ENCODE measurements at places on chromosomes 12 and 14. TPM values are rescaled to one million over a fixed set of nuclear protein-coding genes. Genes with fewer than 3 reads are reported as not detected.

CFL2 gene
- 114 TPM for total RNA-seq

ACTN1 gene
- total RNA-seq: 196 TPM

OTUB2 gene
- 4.2 TPM for total RNA-seq

APOF gene
- not detected for total RNA-seq

SLC17A8 gene
- not detected for total RNA-seq

TESPA1 gene
- total RNA-seq: not detected

SYNDIG1L gene
- total RNA-seq: not detected

IL26 gene
- not detected for total RNA-seq

CELA1 gene
- total RNA-seq: not detected

CCDC38 gene
- total RNA-seq: 0.09 TPM

VSX2 gene
- total RNA-seq: not detected

CHFR gene
- 22.4 TPM for total RNA-seq

LRRK2 gene
- 2.5 TPM for total RNA-seq

RNASE13 gene
- not detected for total RNA-seq

RFX4 gene
- total RNA-seq: not detected

METTL17 gene
- 70.0 TPM for total RNA-seq

KRT85 gene
- total RNA-seq: not detected

DHRS2 gene
- total RNA-seq: 8.3 TPM

NRDE2 gene
- total RNA-seq: 10.2 TPM

STYK1 gene
- total RNA-seq: 0.28 TPM

SALL2 gene
- total RNA-seq: 1.2 TPM

CAPS2 gene
- 1.4 TPM for total RNA-seq

CLMN gene
- 5.4 TPM for total RNA-seq

SLC35F4 gene
- total RNA-seq: not detected

DPPA3 gene
- not detected for total RNA-seq

NR1H4 gene
- not detected for total RNA-seq

RGS6 gene
- not detected for total RNA-seq

IRAK3 gene
- total RNA-seq: 0.05 TPM

ABCD2 gene
- total RNA-seq: not detected

AICDA gene
- total RNA-seq: 0.05 TPM

MEG3 gene
- 51.9 TPM for total RNA-seq

OR6C74 gene
- not detected for total RNA-seq

SPX gene
- total RNA-seq: 1.5 TPM

RND1 gene
- 19.3 TPM for total RNA-seq

RPL10L gene
- total RNA-seq: not detected

CDCA4 gene
- 53.0 TPM for total RNA-seq

KCNJ8 gene
- 0.26 TPM for total RNA-seq

GALNT4 gene
- total RNA-seq: 5.4 TPM

C12orf50 gene
- total RNA-seq: not detected

SLC16A7 gene
- 0.26 TPM for total RNA-seq

LMNTD1 gene
- total RNA-seq: not detected

TMX1 gene
- total RNA-seq: 35.3 TPM

GSKIP gene
- total RNA-seq: 26.6 TPM
